Hematopoietic multipotent progenitor cell treated with erythropoietin and hydrocortisone succinate and interleukin-3 and kit ligand, for 4 days (in vitro differentiated cells): ENCODE measurements at places on chromosomes 2 and 18.

- peak; percentile 58 for DNase-seq
These were observed 593 bp downstream of the ZNF514 start for GRCh38 chr2:95158891-95159619.

DNA sequence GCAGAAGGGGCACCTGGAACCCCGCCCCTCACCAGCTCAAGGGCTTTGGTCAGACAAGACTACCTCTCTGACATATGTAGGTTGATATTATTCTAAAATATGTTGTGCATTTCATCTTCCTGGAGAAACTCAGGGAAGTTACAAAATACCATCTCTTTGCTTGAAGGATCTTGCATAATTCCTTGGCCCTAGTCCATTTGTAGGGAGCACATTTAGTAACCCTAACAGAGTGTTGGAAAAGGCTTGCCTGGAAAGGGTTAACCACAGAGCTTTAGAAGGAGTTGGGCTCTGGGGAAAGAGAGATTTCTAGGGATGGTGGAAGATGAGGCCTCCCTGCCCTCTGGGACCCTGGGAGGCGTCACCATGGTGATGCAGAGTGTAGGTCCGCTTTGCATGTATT lies 143.0 kb upstream of the SLC1A4 start:
- no peak for DNase-seq

DNA sequence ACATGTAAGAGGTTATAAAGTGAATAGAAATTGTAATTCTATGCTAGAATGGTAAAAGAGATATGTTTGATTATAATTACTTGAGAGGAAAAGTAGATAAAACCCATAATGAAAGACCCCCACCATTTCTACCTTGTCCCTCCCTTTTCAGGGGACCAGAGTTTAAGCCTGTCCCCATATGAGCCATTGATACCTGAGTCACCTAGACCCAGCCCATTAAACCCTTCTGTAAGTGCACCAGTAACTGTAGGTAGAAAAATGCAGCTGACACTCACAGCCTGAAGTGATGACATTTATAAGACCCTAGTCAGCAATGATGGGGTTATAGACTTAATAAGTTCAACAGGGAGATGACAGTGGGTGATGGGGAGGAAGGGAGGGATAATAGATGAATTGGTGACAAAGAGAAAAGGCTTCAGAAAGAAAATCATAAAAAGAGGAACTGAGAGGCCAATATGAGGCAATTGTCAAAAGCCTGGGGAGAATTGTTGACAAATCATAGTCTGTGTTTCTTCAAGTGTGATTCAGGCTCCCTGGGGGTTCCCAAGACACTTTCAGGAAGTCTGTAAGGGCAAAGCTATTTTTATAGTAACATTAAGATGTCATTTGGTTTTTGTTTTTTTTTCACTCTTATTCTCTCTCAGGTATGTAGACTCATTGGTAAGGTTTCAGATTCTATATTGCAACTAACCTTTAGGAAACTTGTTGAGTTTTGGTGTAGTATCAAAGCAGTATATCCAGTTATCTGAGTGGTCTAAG lies 544.2 kb downstream of the SATB2 start:
- peak; percentile 5 for DNase-seq

DNA sequence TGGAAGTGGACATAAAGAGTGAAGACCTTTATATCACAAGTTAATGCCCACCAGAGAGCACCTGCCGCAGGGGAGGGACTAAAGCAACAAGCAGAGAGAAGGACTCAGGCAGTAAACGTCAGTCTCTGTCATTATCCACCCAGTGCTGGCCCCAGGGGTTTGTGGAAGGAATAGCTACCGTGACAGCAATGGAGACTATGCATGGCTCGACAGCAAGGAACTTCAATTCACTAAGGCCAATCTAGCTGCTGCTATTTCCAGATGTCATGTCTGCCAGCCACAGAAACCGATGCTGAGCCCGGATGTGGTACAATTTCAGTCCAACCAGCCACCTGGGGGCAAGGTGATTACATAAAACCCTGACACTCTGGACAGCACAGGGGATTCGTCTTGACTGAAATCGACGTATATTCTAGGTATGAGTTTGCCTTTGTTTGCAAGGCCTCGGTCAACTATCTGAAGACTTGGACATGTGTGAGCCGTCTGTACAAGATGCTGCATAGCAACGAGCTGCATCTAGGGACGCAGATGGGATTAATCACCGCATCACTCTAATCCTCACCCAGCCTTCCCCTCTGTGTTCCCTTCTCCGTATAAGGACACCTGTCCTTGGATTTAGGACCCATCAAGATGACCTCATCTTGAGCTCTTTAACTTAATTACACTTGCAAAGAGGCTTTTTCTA lies 154.1 kb upstream of the SH3BP4 start:
- no peak for DNase-seq

DNA sequence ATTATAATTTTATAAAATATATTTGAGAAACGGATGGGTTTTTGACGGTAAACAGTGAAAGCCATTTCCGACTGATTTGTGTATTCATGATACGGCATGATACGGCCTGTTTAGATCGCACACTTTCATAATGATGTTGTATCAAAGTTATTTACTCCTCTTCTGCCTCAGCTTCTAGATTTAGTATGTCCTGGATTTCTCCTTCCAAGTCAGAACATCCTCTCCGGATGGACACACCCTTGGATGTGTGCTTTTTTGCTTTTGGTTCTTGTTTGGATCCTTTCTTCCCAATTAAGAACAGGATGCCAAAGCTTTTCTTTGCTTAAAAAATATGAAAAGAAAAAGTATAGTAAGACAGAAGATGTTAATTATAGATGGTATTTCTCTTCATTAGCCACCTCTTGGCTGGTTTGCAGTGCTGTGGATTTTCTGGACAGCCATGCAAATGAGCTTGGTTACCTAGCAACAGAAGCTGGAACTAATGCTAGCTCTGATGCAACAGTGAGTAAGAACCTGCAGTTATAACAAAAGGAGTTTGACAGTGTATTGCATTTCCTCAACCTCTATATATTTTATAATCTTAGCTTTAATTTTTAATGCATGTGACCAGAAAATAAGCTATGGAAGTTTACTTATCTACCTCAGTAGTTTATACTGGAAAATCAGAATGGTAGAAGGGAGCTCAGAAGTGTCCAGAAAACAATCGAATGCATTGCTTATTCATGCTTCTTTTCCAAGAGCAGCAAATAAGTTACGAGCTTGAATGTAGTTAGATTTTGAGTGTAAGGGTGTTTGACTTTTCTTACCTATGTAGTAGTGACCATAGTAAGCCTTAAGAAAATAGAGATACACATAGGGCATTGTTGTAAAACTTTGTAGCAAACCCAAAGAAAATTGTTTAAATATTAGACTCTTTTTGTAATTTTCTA lies 27.9 kb downstream of the RMND5A start:
- DNase-seq, result peak; percentile 41

DNA sequence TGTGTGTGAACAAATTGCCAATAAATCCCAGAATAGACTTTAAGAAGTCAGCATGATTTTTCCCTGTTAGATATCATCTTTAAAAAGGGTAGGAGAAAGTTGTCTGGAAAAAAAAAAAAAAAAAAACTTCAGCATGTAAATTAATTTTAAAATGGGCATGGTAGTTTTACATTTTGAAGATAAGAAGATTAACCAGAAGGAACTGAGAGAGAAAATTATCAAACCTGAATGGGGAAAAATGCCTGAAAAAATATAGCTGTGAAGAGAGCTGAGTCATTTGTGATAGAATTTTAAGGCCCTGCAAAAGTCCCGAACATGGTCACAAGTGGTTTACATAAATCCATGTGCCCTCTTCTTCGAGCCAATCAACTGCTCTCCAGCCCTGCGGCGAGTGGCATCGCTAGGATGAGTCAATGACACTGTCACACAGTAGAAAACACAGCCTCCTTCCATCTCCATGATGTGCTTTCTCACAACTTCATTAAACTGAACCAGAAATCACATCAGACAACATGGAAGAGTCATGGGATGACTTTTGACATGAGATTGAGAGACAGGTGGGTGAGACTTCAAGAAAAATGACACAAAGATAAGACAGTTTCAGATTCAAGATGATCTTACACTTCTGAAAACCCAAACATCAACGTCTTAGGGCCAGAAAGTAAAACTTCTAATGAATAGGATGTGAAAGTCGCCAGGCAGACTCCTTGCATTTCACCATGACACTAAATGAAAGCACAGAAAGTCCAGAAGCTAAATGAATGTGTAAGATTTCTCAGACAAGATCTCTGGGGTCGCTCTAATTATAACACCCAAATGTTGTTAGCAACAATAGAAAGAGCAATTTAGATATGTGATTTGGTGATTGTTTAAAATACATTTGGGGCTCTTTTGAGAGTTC lies 273.0 kb upstream of the ID2 start:
- DNase-seq, result no peak
